Osteoblast (primary cell): ENCODE measurements at places on chromosomes 5 and 9.
A peak's percentile ranks its signal among the peaks of the same experiment; 100 is the strongest.

DNA sequence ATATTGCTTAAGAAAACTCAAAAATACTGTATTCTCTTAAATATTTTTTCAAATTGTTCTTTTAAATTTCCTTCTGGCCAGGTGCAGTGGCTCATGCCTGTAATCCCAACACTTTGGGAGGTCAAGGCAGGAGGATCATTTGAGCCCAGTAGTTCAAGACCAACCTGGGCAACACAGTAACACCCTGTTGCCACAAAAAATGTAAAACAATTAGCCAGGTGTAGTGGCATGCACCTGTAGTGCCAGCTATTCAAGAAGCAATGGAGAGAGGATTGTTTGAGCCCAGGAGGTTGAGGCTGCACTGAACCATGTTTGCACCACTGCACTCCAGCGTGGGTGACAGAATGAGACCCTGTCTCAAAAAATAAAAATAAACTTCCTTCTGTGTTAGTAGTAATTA is 94.3 kb downstream of the STRBP start:
- no peak for DNase-seq

GRCh38 chr5:44320188-44320587 is 69.0 kb downstream of the FGF10 start:
- no peak for DNase-seq

DNA sequence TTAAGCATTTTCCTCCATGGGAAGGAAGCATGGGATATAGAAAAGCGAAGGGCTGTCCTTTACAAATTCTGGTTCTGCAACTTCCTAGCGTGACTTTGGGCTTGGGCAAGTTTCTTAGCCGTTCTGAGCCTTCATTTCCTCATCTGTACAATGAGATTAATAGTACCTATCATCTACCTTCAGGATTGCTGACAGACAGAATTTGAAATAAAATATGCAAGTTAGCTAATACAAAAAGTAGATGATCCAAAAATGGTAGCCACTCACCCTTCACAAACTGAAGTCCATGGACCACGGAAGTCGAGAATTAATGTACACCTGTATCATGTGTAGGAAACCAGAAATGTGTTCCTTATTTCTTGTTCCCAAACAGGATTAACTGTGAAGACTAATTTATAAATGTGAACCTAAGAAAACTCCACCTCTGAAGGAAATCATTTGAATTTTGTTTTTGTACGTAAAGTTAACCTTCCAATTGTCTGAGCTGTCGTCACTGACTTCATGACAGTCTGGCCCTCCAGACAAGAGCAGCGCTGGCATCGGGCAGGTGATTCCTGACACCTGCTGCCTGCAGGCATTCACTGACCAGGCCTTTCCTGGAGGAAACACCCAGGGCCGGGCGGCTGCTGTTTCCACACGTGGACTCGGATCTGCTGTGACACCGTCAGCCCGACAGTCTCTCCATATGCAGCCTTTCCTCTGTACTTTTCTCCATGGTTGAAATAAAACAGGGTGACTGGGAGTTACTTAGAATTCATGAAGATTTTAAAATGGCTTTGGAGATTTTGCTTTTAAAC is 63.4 kb downstream of the PSMB7 start:
- no peak for DNase-seq

DNA sequence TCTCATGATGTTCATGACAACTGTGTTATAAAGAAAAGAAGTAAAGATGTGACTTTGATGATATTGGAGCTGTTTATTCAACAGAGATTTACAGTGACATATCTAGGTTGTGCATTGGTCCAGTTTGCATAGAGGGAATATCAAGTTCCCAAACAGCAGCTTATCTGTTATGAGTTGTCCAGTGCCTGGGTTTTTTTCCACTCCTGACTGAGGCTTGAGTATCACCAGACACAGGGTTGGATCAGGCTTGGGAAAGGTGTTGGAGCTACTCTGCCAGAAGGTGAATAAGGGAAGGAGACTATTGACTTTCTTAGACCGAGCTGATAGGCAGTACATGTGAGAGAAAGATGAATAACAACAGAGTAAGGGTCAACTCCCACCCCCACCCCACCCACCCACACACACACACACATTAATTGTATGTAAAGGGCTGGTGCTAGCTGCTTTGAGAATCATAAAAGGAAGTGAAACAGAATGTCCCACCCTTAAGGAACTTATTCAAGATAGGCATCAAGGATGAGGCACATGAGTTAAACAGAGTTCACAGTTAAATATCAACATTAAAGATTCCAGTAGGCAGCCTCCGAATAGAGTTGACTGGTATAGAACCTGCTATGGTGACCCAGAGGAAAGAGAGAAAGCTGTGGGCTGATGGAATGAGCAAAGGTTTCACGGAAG is 33.0 kb upstream of the RASGRF2 start:
- no peak for DNase-seq

DNA sequence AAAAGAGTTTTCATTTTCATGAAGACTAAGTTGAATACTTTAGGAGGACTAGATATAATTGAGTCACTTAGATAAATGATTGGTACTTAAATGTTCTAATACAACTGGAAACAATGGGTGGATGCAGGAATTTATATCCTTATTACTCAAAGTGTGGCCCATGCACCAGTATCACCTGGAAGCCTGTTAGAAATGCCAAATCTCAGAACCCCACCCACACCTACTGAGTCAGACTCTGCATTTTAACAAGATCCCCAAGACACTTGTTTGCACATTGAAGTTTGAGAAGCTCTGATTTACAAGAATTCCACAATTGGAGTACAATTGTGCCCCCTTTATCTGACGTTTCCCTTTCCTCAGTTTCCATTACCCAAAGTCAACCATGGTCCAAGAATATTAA is 239.0 kb downstream of the AUH start:
- DNase-seq, result no peak

GRCh38 chr9:92414566-92414965 is 9.7 kb downstream of the OMD start:
- no peak for DNase-seq

GRCh38 chr5:19975795-19976194 is 12.2 kb downstream of the CDH18 start:
- DNase-seq, result no peak

GRCh38 chr5:117473165-117473564 is 898.5 kb upstream of the SEMA6A start:
- no peak for DNase-seq

GRCh38 chr5:36436306-36436705 is 134.6 kb upstream of the RANBP3L start:
- no peak for DNase-seq

DNA sequence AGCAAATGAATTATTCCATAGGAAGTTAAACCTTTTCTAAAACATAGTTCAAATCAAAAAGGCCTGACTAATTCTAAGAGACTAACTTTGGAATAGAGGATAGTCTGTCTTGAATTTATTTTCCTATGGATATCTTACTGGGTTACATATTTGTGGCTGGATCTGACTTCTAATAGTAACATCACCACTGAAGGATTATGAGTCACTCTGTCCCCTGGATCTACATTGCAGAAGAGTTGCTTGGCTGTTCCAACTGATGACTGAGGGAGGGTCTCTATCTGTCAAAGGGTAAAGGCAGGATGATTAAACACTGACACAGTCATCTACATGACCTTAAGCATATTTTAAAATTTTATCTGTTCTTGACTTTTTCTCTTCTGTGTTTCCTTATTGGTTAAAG is 119.6 kb upstream of the FST start:
- DNase-seq, result no peak

GRCh38 chr5:152532714-152533113 is 127.6 kb upstream of the NMUR2 start:
- no peak for DNase-seq

- peak; percentile 18 for DNase-seq
Measured at GRCh38 chr5:96031811-96032261, 70.2 kb upstream of the ELL2 start.

GRCh38 chr5:180719781-180720180 is 20.1 kb downstream of the OR2Y1 start:
- DNase-seq, result no peak

DNA sequence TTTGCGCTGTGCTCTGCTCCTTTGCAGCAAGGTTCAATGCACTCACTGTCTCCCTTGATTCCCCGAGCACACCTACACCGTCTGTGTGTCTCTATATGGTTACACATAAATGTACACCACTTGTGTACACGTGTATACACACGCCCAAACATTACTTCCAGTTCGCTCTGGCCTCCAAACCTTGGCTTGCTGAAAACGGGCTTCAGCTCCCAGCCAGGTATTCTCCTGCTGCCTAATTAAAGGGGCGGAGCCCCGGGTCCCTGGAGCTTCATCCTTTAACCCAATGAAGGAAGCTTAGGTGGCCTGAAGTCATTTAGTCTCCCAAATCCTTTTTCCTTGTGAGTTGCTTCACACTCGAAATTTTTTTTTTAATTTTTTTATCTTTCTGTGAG is 4.6 kb downstream of the ISL1 start:
- no peak for DNase-seq

DNA sequence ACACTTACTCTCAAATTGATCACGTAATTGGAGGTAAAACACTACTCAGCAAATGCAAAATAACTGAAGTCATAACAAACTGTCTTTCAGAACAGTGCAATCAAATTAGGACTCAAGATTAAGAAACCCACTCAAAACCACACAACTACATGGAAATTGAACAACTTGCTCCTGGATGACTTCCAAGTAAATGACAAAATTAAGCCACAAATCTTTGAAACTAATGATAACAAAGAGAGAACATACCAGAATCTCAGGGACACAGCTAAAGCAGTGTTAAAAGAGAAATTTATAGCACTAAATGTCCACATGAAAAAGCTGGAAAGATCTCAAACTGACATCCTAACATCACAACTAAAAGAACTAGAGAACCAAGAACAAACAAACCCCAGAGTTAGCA is 540.5 kb upstream of the CDH18 start:
- no peak for DNase-seq

DNA sequence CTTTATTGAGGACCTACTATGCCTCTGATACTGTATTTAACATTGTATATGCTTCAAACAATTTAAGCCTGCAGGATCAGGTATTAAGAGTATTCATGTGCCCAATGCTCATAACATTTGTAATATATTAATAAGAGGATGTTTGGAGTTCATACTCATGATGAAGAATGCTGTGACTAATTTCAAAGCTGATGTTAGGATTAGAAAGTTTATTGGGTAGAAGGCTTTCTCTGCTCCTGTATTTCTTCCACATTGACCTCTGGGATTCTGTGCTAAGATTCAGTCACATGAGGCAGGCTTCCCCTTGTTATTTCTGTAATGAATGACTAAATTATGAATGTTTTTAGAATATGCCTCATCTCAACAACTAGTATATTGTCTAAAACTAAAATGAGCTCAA is 456.4 kb downstream of the NFIB start:
- DNase-seq, result no peak
